Forelimb muscle (tissue), 1 donor: ENCODE measurements at places on chromosomes 5 and 9.

- DNase-seq: no peak
These were observed 46.3 kb downstream of the ACO1 start for GRCh38 chr9:32430720-32431119.

- no peak for DNase-seq
These were observed 51.3 kb upstream of the PRLR start for GRCh38 chr5:35281613-35282012.

- DNase-seq: no peak
These were observed 393.5 kb downstream of the DMAC1 start for GRCh38 chr9:7405924-7406604.

- DNase-seq: no peak
These were observed 929.5 kb upstream of the C9orf72 start for GRCh38 chr9:28502741-28503140.

DNA sequence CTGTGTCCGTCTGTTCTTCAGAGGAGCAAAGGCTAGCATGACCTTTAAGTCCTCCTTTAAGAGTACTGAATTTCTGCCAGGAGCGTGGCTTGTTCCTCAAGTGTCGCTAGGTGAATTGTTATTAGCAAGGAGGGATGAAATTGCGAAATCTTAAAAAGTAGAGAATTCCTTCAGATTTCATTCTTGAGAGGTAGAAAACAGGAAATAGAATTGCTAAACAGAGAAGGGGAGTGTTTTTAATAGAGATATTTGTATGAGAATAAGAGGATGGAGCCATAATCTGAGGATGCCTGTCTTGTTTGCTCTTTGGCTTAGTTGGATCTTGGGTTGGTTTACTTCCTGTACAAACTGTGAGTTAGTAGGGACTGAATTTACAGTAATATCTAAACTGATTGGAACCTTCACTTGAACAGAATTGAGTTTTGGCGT, 39.2 kb downstream of the EXOSC2 start:
- no peak for DNase-seq

- DNase-seq: no peak
These were observed 90.2 kb upstream of the SLC24A2 start for GRCh38 chr9:19879062-19879461.

DNA sequence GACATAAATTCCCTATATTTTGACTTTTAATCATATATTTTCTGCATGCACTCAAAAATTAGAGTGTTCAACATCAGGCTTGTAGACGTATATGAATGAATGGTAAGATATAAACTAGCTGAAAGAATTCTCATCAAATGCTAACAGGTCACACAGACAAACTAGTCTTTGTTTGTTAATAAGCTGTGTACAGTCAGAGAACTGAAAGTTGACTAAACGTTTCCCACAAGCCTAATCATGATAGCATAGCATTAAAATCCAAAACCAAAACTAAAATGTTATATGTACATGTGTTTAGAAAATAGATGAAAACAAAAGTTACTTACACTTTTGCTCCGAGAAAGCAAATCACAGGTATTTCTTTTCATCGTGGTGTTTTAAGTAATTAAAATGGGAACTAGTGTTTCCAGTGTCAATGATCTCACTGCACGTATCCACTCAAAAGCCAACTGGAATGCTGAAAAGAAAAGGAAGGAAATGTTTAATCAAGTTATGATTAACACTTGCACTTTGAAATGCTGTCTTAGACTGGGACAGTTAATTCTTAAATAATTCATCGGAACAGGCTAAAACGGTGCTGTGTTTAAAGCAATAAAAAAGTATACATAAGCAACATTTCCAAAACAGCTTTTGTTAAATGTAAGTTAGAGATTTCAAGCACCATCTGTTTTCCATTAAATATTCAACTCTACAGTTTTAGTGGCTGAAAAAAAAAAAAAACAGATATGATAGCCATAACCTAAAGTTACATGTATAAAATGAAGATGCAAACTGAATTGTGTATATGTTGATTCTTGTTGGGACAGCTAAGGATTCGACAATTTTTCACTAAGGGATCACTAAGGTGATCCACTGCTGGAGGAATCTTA, 291.9 kb upstream of the PDE4D start:
- DNase-seq: no peak

DNA sequence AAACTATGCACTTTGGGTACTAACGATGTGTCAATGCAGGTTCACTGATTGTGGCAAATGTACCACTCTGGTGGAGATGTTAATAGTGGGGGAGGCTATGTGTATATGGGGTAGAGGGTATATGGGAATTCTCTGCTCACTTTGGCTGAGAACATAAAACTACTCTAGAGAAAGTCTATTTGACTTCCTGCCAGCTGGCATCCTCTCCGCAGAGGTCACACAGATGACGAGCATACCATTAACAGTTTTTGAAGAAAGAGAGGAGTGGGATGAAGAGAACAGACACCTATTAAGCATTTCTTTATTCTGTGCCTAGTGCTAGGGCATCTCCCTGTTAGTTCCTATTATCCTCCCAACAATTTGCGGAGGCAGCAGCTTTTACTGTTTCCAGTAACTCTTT, 58.4 kb upstream of the TRIM32 start:
- DNase-seq: no peak

DNA sequence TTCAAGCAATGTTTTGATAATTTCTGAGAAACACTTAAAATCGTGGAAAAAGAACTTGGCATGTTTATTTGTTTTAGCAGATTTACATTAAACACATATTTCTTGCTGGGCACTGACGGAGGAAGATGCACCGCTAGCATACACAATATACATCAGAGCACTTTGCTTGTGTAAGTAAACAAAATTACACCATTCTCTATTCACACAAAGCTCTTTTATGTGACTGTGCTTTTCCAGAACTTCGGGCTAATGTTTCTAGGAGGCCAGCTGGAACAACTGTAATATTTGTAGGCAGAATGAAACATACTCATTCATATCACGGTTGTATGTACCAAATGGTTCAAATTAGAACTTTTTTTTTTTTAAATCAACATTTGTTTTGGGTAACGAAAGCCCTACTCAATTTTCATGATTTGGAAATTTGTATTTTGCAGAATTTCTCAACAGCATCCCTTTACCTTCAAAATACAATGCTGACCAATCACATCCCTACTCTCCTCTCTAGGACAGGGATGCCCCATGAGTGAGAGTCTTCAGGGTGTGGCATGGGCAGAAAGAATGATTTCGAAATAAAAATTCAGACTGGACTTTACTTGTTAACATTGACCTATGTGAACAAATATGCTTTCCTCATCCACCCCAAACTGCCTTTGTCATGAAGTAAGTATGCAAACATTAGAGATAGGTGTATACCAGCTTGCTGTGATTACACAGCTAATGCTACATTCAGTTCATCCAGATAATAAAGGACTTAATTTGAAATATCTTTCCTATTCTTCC, 425.1 kb downstream of the BNC2 start:
- DNase-seq: no peak

DNA sequence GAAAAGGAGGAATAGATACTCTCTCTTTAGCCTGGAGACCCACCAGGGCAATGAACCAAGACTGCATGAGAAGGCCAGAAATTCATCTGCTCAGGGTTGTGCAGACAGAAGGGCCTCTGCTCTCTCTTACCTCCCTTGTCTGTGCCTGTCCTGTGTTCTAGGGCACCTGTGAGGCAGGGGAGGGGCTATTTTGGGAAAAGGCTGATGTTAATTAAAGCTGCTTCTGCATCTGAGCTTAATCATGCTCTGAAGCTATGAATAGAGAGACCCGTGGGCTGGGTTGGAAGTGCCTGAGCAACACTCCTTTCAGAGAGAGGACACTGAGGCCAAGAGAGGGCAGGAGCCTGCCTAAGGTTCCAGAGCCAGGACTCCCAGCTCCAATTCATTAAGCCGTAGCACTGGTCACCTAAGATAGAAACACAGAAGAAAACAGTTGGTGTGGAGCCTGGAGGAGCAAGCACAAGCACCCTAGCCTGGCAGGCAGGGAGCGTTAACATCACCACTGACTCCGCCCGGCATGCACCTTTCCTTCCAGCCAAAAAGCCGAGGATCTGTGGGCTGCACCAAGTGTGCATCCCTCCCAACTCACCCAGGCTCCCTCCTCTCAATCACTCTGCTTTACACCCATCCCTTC, 31.4 kb upstream of the STING1 start:
- DNase-seq: no peak

- DNase-seq: no peak
These were observed 107.7 kb downstream of the SEMA6A start for GRCh38 chr5:116466727-116467464.

DNA sequence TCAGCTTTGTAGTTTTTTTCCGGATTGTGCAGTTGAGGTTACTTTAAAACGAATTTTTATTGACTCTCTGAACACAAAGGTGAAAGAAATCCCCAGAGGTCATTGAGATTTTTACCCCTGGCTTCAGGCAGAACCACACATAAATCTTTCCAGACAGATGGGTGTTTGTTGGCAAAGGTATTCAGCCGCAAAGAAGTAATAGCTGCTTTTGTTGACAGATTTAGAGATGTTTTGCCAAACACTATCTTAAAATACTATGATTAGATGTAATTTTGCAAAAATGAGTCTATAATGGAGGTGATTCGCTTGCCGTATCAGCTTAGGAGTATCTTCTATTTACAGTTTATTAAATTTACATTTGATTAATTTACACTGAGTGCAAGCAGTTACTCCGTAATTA, 418.3 kb upstream of the CLINT1 start:
- no peak for DNase-seq

GRCh38 chr5:170552621-170553115, 48.8 kb downstream of the KCNIP1 start:
- DNase-seq: peak; percentile 90

DNA sequence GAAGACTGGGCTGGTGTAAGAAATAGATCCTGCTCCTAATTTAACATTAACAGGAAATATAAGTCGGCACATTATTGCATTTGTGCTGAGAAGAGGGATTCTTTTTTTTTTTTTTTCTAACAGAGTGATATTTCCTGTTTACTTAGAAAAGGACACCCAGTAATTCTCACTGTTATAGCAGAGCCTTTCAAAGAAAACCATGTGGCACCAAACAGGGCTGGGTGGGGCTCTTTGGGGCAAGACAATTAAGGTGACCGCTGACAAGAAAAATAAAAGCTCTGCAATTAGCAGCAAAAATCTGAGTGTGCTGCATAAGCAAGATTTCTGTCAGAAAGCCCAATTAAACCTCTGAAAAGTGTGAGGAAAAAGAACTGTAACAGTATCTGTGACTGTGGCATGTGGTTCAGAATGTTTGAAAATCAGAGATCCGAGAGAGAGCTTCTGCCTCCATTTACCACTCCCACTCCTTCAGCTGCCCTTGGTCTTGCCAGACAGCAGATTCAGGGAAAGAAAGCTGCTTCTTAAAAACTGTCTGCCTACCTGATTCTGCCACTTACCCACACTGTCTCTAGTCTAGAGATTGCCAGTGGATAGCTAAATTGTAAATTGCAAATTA, 77.1 kb upstream of the IQGAP2 start:
- DNase-seq: no peak

DNA sequence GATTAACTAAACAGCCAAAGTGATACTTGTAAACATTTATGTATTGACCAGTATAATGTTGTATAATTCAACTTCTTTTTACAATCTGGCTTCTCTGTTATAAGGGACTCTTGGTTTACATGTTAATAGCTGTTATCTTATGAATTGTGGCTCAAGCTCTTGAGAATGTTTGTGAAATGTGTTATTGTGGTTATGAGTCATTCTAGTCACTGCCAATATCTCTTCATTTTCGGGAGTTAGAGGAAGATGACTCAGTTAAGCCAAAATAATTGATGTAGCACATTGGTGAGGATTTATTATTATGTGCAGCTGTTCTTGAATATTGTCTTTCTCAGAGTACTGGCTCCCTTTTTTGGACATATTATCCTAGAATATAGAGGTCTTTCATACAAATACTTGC, 655.2 kb upstream of the RIOK2 start:
- peak; percentile 85 for DNase-seq

GRCh38 chr5:134525683-134526482, 413 bp downstream of the JADE2 start:
- peak; percentile 59 for DNase-seq

DNA sequence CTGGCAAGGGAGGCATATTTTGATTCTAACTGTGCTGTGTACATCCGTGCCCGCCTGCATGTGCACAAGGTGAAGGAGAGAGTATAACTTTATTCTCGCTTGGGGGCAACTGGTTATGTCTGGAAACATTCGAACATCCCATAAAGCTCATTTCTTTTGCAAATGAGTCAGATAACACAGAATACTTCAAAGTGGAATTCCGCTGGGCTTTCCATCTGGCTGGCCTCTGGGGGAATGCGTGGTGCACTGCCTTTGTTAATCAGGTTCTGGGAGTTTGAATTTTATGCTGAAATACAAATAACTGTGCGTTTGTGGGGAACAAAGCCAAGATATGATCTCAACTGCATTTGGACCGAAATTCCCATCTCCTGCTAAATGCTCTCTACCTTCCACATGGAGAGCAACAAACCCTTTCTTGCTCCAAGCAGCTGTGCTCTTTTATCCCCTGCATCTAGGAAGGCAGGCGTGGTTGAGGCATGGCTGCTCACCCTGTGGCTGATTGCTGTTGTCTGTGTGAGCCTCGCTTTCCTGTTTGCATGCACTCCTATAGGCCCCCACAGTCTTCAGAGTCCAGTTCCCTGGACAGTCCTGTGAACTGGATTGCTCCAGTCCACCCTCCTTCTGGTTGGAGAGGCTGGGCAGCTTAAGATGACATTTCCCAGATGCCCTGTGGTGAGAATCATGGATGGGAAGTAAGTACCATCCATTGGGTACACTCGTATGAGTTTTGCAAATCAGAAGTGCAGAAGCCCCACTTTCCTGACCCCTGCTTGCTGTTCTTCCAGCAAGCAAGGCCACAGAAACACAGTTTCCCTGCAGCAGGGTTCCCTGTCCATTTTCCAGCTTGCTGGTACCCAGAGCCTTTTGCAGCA, 82.9 kb upstream of the ALDH1B1 start:
- peak; percentile 65 for DNase-seq

- no peak for DNase-seq
These were observed 131.4 kb upstream of the TRIM32 start for GRCh38 chr9:116555556-116556155.

DNA sequence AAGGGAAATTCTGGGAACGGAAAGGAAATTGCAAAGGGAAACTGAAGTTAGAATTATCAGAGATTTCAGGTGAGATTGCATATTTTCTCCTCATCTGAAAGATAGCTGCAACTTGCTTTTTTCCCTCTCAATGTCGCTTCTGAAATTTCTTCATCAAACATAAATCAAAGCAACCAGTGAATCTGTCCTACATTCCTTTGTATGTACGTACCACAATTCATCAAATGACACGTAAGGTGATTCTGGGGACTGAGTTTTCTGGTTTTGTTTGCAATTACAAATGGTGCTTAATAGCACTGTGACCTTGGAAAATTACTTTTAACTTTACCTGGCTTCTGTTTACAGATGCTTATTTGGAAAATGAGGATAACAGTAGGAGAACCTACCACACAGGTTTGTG, 21.9 kb upstream of the CNOT6 start:
- DNase-seq: no peak

- DNase-seq: no peak
These were observed 368.3 kb downstream of the SPATA31D1 start for GRCh38 chr9:82356871-82357270.

DNA sequence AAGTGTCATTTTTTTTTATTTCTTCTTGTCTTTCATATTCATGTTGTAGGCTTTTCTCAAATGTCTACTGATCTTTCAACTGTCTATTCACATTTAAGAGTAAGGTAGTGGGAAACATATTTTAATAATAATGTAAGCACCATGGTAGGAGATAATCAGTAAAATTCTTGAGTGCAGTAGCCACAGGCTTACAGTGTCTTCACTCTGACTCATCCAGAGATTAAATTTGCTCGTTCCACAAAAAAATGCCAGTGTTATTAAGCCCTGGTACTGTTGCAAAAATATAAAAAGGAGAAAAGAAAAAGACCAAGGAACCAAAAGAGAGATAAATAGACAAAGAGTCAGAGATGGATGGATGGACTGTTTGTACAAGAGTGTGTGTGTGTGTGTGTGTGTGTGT, 43.0 kb downstream of the PARP8 start:
- no peak for DNase-seq
